ENCODE measurements at places on chromosomes 16 and 17.

- DNase-seq, result no peak
Measured at GRCh38 chr17:14780097-14780651, 479.3 kb downstream of the HS3ST3B1 start.

- DNase-seq, result peak; percentile 33
Measured at GRCh38 chr16:50213939-50214519, 52.3 kb upstream of the ADCY7 start.

DNA sequence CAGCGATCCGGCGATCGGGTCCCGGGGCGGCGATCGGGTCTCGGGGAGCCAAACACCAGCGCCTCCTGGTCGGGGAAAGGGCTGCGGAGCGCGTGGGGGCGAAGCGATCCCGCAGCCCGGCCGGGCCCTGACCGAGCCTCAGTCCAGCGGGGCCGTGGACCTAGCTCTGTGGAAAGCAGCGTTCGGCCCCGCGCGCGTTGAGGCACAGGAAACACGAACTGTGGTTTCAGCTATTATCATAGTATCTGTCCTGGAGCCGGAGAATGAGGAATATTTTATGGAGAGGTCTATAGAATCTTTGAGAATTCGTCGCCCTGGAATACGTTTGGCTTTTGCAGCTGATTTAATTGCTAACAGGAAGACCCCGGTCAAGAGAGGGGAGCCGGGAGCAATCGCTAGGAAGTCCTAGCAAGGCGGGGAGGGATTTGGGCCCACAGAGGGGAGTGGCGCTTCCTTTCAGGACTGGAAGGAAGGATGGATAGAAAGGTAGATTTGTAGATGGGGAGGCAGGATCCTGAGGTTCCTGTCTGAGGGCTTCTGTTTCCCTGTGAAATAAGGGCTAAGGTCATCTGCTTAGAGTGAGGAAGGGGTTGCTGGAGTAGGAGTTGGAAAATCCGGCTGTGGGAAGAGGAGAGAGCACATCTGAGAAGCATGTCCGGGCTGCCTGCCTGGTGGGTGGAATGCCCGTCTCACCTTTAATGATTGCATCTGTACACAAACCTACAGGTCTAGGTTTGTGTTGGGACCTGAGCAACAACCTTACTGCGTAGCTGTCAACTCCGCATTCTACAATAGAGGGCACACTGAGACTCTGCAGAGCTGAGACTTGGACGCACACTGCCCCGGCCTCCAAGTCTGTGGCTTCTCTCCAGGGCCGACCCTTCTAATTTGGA, 770 bp downstream of the CCNF start:
- DNase-seq, result no peak

GRCh38 chr17:70165383-70165782, 3.9 kb upstream of the KCNJ2 start:
- no peak for DNase-seq

DNA sequence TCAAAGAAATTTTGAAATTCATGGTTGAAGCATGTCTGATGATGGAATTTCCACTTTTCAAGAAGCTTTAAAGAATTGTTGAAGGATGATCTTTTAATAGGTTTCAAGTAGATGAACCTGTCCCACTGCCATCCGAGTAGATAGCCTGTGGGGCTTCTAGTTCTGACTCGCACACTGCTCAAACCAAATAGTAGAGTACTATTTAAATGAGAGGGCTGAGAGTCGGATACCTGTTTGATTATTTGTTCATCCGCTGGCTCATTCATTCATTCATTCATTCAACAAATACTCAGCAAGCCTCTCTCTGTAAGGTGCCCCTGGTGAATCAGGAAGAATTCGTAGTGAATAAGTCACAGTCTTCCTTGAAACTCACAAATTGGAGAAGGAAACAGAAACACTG, 108.2 kb upstream of the IRX5 start:
- DNase-seq, result no peak

DNA sequence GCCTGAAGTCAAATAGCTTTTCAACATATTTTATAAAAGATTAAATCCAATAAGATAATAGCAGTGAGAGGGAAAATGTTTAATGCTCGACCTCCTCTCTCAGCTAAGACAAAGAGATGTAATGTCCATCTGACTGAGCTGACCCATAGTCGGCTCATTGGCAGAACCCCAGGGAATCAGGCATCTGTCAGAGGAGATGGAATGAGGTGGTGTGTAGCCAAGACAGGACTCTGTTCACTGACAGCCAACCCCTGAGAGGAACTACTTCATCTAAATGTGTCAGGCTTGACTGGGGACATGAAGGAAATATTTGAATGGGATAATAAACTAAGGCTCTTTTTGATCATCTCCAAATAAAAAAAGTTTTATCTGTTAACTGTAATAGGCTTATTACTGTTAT, 188.0 kb downstream of the CDH11 start:
- no peak for DNase-seq

DNA sequence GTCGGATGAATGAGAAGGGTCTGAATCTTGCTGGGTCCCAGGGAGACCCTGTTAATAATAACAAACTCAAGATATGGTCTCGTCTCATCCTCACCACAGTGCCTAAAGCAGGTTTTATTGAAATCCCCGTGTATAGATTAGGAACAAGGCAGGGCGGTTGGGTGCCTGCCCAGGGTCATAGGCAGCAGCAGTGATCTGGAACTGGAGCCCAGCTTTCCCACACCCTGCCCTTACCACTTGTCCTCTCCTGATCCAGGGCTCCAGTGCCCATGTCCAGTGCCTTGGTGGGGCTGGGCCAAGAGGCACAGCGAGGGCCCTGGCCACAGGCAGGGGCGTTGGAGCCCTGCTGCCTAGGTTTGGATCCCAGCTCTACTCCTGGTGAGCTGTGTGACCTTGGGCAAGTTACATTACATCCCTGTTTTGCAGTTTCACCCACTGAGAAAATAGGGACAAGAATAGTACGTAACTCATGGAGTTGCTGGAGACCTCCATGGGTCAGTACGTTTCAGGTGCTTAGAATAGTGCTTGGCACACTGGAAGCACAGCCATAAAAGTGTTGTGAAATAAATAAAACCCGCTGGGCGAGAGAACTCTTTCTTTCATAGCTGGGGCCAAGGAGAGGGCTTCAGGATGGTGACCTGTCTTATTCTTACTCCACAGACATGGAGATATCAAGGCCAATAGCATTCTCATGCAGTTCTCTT, 13.9 kb downstream of the SOCS3 start:
- no peak for DNase-seq

DNA sequence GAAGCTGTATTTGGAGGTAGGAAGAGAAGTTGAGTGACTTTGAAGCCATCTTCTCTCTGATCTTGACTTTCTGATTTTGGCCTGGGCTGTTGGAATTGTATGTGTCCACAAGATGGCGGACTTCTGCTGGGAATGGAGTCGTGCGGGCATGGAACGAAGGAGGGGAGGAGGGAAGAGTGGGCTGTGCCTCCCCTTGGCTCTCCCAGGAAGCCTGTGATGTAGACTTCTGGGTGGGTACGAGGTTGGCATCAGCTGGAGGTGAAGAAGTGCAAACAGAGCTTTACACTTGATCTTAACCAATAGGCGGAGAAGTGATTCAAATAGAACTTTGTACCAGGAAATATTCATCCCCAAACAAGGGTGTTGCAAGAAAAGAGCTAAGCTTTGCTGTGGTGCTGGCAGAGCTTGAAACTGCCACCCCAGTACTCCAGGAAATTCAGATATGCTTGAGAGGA, 7.4 kb upstream of the TMEM220 start:
- peak; percentile 52 for DNase-seq

DNA sequence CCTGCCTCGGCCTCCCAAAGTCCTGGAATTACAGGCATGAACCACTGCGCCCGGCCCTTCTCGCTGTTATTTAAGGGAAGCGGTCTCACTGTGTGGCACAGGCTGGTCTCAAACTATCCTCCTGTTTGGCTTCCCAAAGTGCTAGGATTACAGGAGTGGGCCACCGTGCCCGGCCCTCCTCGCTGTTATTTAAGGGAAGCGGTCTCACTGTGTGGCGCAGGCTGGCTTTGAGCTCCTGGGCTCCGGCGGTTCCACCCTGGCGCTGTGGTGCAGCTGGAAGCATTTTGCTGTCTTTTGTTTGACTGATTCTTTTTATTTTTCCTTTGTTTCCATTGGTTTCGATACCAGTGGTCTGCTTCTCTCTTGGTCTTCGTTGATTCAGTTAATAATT, 40.7 kb downstream of the FOXK2 start:
- no peak for DNase-seq

DNA sequence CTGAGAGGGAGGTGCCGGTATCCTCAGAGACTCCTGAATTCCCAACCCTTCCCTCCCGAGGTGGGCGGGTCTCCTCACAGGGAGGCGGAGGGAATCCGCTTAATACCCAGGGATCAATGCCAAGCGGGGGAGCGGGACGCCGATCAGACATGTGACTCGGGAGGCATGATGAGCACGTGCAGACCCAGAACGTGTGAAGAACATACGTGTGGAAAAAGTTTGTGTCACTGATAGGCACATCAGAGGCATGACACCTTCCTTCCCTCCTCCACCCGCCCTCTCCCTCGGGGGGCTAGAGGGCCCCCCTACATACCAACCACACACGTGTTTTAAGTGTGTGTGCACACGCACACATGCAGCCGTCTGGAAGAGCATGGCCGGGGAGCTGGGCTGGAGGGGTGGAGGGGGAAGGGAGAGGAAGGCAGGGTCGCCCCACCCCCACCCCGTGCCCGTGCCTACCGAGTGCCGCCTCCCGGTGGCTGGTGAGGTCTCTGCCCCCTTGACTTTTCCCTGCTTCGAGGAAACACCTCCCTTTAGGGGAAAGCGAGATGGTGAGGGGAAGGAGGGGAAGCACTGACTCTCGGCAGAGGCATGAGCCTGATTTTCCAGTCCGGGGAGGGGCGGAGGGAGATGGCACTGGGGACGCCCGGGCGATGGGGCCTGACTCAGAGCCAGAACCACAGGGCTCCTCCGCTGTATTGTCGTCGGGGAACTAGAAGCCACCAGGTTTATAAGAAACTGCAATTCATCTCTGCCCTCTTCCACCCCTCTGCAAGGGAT, 12.1 kb upstream of the TBX21 start:
- peak; percentile 47 for DNase-seq

- no peak for DNase-seq
Measured at GRCh38 chr17:70563281-70563820, 394.0 kb downstream of the KCNJ2 start.

- no peak for DNase-seq
Measured at GRCh38 chr17:33335491-33336173, 42.5 kb upstream of the ASIC2 start.

DNA sequence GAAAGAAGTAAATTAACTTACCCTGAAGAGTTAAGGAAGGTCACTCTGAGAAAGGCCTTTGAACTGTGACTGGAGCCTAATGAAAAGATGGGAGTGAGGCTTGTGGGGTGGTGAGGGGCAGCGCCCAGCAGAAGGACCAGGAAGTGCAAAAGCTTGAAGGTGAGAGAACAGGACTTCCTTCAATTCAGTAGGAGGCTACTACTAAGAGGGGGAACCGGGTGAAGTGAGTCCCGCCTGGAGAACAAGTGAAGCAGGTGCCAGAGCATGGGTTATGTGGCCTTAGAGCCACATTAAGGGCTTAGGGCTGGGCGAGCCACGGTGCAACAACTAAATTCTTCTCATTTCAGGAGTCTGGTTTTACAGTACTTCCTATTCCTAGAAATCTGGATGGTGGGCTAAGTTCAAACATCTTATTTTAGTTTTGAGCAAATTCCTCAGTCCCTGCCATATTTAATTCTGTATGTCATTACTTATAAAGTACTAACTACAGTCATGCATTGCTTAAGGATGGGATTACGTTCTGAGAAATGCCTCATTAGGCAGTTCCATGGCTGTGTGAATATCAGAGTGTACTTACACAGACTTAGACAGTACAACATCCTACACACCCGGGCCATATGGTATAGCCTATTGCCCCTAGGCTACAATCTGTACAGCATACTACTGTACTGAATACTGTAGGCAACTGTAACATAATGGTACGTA, 5.1 kb downstream of the CFAP20 start:
- DNase-seq, result no peak

- DNase-seq, result no peak
Measured at GRCh38 chr16:67215706-67216105, 11.2 kb upstream of the TMEM208 start.

- no peak for DNase-seq
Measured at GRCh38 chr16:26762594-26762993, 304.1 kb upstream of the C16orf82 start.

- peak; percentile 47 for DNase-seq
Measured at GRCh38 chr16:12898551-12898950, 2.8 kb upstream of the SHISA9 start.

DNA sequence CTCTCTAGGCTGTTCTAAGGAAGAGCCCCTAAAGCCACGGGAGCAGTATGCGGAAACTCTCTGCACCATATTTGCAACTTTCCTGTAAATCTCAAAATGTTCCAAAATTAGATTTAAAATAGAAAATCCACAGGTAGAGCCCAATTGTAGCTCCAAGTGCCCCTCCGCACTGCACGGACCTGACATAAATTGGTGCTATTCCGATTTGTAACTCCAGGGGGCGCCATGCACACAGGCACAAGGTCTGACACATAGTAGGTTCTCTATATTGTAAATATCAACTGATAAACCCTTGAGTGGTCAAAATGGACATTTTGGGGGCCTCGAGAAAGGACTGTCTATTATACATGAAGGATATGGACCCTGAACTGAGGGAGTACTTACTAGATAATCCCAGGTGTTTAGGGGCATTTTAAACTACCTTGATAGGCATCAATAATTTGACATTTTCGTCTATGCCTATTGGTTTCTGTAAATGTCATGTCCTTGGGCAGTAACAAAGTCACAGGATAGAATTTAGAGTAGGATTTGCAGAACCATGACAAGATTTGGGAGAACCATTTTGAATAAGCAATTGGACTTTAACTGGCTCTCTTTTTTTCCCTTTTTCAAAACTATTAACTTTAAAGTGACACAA, 36.6 kb upstream of the TMEM132E start:
- DNase-seq, result no peak

DNA sequence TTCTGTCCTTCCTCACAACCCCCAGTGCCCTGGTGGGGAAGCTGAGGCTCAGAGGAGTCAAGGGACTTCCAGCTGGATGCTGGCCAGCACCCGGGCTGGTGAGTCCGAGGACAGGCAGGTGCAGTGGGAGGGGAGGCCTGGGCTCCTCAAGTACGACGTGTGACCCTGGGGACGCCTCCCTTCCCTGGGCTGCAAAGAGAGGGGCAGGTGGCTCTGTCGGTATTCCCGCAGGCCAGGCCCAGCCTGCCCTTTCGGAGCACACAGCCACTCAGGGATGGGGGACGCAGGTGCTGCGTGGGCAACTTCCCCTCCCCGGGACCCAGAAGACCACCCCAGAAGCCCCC, 33.1 kb upstream of the PVALEF start:
- no peak for DNase-seq

- no peak for DNase-seq
Measured at GRCh38 chr17:77437747-77438146, 297.0 kb downstream of the SEC14L1 start.

- DNase-seq, result no peak
Measured at GRCh38 chr16:74568961-74569631, 37.8 kb downstream of the GLG1 start.

GRCh38 chr17:2634361-2634960, 41.0 kb downstream of the PAFAH1B1 start:
- DNase-seq, result no peak

GRCh38 chr17:48027322-48027981, 10.1 kb downstream of the COPZ2 start:
- no peak for DNase-seq

- DNase-seq, result no peak
Measured at GRCh38 chr17:73227379-73227778, 34.3 kb downstream of the CPSF4L start.

- DNase-seq, result peak; percentile 51
Measured at GRCh38 chr17:4412933-4413831, 20.6 kb upstream of the SPNS3 start.

GRCh38 chr17:81701288-81702071, 1.7 kb upstream of the MRPL12 start:
- peak; percentile 36 for DNase-seq

GRCh38 chr16:55671206-55671973, 15.6 kb downstream of the SLC6A2 start:
- no peak for DNase-seq

All from NCI-H526 (cell line).